WTC11 (cell line): ENCODE measurements at places on chromosomes 4 and X. TPM values are rescaled to one million over a fixed set of nuclear protein-coding genes. Genes with fewer than 3 reads are reported as not detected.

DNA sequence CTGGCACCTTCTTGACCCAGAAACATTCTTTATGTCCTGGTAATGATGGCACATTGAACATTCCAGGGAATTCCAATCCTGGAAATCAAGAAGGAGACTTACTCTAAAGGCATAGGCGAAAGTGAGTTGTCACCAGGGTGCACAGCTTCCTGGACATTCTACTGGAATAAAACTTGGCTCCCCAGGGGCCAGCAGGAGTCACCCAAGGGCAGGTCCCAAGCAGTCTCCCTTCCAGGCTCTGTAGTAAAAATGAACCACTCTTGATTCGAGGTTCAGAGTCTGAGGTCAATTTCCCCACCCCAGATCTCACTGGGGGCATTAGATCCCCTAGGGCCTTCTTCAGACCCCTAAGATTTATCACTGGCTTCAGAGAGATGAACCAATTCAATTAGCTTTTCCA, 338.7 kb upstream of the GATB start:
- DNase-seq, result no peak

Gene WDR17
- 4.4 to 4.9 TPM (median 4.6 TPM) in 3 replicates for total RNA-seq

GRCh38 chr4:53592686-53593501, 1.6 kb upstream of the LNX1 start:
- peak; percentile 87 for DNase-seq

- no peak for DNase-seq
Observed at GRCh38 chr4:114673306-114673705, 74.7 kb downstream of the UGT8 start.

Gene PLAC8
- total RNA-seq, result 1.4 to 3.1 TPM (median 1.6 TPM) in 3 replicates

Gene TRPC5OS
- total RNA-seq, result not detected in 3 replicates

Gene NDUFB11
- total RNA-seq, result 105 to 110 TPM (median 106 TPM) in 3 replicates

Gene EDA2R
- total RNA-seq, result 9.1 to 11.9 TPM (median 9.3 TPM) in 3 replicates

GRCh38 chr4:74501579-74501978, 56.6 kb downstream of the AREG start:
- DNase-seq, result no peak

DNA sequence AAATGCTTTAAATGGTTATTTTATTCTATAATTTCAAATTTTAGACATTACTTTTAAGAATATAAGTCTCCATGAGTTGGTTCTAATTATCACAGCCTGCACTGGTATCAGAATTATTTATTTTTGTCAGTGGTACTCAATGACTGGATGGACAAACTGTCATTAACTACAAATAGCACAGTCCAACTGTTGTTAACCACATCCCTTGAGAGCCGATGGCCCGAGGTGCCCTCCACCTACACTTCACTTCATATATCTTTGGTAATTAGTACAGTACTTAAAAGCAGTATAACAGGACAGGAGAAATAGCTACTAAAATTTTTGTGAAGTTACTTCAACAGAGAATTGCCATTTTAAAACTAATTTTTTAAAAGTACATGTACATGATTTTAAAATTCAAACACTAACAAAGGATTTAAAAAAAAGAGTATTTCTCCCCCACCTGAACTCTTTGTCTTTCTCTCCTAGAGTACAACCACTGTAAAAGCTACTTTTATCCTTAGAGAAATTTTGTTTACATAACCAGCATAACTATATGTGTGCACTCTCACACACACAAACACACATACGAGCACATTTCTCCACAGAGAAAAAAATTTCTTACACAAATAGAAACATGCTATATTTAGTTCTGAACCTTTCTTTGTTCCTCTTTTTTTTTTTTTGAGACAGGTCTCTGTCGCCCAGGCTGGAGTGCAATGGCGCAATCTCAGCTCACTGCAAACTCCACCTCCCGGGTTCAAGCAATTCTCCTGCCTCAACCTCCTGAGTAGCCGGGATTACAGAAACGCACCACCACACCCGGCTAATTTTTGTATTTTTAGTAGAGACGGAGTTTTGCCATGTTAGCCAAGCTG, 6.5 kb downstream of the TIFA start:
- DNase-seq, result no peak

DNA sequence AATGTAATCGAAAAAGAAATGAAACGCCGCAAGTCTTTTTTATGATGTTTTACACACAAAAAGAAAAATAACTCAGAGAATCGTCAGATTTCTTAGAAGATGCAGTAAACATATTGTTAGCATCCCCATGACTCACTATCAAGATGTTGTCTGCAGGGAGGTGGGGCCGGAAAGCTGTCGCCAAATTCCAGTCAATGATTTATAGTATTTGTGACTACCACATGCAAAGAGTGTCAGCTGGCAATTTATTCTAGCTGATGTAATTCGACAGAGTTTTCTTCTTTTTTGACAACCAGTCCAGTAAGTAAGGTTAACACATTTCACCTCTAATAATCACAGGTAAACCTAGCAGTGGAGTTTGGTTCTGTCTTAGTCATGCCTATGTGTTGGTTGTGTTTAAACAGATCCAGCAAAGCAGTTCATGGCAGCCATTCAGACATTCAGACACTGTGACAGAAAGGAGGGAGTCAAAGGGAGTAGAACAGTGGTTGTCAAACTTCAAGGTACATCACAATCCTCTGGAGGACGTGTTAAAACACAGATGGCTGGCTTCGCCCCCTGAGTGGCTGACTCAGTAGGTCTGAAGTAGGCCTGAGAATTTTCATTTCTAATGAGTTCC, 19.8 kb upstream of the PPP1R2C start:
- DNase-seq, result no peak

GRCh38 chr4:147772056-147772455, 40.2 kb downstream of the ARHGAP10 start:
- no peak for DNase-seq

DNA sequence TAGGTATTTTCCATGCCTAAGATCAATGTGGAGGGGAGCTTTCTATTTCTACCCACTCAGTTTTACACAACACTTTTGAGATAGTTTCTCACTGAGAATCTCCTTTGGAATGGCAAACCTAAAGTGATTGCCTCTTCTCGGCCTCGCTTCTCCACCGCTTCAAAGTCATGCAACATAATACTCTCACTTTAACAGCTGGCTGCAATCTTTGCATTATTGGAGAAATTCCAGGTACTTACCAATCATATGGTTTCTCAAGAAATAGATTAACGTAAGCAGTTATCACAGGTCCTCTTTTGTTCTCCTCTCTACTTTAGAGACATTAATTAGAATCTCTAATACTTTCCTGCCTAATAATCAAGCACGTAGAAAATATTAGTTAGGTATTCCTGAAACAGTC, 3.7 kb upstream of the IL13RA2 start:
- no peak for DNase-seq

GRCh38 chr4:186723292-186724057, at the start of gene FAT1:
FAT1 (minus strand) TSS chr4:186723856; CDS start chr4:186709827, 14,029 bp downstream.
- DNase-seq, result peak; percentile 60

DNA sequence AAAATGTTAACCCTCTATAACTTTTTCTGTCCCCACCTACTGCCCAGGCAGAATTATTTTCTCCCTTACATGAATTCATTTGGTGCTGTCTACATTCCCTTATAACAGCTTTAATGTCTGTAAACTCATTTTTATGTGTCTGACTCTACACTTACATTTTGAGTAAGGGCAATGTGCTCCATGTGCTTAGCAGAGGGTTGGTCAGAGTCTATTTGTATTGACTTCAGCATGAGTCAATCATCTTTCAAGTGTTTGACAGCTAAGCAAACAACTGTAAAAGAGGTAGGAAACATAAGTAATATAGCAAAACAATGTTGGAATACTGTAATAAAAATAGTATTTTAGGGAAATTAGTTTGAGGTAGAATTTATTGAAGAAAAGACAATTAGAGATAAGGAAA, 6.3 kb downstream of the IL15 start:
- DNase-seq, result no peak

Gene TSPAN6
- 47.0 to 50.5 TPM (median 49.8 TPM) in 3 replicates for total RNA-seq

GRCh38 chr4:73814679-73815078, 21.8 kb upstream of the CXCL6 start:
- no peak for DNase-seq

Gene PCDH7
- total RNA-seq, result 2.2 to 3.9 TPM (median 2.4 TPM) in 3 replicates

Gene DUX4
- 0.52 TPM in 1 of 3 replicates, not detected in the others for total RNA-seq

DNA sequence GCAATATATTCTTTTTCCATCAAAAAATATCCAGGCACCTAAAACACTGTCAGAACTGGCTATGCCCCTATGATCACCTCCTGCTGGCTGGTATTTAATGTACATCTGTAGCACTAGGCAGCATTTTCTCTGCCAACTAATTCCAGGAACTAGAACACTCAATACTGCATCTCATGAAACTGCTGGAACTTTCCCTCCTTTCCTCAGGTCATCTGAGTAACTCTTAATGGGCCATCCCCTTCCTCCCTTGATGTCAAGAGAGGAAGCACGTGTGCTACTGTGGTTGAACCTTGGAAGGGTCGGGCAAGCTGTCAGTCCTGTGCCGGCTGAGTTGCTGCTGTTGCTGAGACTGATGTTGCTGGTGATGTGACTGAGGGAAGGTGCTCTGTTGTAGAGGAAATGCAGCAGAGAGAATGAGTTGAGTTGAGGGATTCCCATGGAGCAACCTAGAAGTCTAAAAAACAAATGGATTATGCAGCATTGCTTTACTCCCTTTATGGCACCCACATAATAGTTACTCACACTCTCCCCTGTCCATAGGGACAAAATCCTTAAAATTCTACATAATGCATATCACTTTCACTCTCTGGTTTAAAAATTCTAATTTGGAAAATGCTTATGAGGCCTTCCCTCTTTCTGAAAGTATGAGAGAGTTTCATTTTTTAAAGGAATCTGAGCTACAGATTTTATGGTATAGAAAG, 39.5 kb downstream of the TMEM165 start:
- DNase-seq, result no peak

Gene SLC38A5
- total RNA-seq, result 30.9 to 50.6 TPM (median 34.6 TPM) in 3 replicates

GRCh38 chr4:23097251-23097650, 404.5 kb downstream of the GBA3 start:
- DNase-seq, result no peak

Gene DRD5
- total RNA-seq, result 0.07 TPM in 2 of 3 replicates, not detected in the other

DNA sequence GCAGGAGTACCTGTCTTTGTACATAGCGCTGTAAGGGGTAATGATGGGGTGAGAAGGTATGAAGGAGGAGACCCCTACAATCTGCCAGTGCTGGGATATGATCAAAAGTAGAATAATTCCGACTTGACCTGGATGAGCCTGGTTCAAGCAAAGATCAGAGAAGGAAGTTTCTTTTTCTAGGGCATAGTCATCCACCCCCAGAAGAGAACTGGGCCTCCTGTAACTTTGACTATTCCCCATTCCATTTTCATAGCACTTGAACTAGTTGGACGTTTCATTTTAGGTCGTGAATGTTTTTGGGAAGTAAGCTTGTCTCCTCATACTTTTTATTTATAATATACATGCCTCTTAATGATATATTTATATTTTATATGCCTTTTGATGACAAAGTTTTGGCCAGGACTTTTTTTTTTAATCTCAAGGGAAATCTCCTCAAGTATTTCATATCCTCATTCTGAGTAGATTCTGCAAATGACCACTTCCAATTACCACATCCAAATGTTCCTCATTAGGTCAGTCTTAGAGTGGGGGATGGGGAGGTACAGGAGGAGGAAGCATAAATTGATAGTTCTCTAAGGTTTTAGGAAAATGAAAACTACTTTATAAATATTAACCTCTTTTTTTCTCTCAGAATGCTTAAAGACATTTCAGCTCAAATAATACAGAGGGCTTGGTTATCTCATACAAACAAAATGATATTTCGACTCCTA, 3.5 kb downstream of the CXorf58 start:
- DNase-seq, result no peak

- no peak for DNase-seq
Observed at GRCh38 chr4:186702297-186702696, 21.4 kb downstream of the FAT1 start.

DNA sequence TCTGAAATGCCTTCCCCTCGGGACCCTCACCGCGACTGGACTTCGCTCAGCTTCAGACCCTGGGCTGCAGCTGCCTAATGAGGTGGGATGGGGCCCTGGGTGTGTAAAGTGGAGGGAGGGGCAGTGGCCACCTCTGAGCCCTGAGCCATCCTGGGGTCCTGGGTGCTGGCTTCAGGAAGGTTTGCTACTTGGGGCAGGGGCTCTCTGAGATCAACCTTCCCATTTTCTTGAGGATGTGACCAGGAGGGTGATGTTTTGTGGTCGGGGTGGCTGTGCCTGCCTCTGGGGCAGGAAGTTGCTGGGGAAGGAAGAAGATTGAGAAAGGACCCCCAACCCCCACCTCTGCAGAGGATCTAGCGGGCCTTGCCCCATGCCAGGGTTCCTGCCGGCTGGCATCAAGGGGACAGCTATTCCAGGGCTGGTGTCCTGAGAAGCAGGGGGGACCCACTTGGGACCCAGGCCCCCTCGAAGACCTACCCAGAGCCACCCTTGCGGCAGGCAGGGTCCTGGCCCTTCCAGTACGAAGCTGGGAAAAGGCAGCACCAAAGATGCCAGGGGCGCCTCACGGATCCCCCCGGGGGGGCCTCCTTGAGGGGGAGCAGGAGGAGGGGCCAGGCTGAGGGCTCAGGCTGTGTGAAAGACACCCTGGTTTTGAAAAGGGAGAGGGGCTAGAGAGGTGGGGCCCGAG, 6.5 kb downstream of the SH3BP2 start:
- no peak for DNase-seq

Gene ZNF630
- total RNA-seq, result 1.3 to 2.1 TPM (median 1.9 TPM) in 3 replicates

DNA sequence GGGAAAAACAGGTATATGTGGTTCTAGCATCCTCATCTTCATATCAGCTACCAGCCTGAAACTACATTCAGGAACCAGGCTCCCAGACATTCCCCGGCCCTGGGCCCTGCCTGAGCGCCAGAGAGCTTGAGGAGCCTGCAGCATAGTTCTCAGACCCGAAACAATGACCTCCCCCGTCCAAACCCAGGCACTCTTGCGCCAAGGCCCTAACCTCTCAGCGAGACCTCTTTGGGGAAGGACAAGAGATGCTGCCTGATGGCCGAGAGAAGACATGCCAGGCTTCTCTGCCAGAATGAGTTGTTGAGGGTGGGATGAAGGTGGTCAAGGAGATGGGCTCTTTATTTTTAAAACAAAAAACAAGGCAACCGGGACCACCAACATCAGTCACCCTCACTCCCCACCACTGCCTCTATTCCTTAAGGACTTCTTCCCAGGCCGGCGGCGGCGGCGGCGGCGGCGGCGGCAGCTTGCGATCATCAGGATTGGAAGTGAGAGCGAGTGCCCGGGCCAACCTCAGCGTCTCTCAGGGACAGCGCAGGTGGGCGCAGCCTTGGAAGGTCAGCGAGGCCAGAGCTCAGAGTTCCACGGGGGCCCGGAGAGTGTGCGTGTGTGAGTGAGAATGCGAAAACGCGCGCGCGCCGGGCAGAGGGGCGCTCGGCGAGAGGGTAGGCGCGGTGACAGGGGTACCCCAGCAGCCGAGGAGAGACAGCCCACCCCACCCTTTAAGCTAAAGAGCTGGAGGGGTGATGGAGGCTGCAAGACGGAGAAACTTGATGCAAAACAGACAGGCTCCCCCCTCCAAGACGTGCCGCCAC, 601 bp downstream of the INPP4B start:
- peak; percentile 38 for DNase-seq

Gene NEUROG2
- 0.09 TPM in 2 of 3 replicates, not detected in the other for total RNA-seq
